ENCODE measurements at places on chromosomes 11 and 22. TPM values are rescaled to one million over a fixed set of nuclear protein-coding genes. Genes with fewer than 3 reads are reported as not detected.
A peak's percentile ranks its signal among the peaks of the same experiment; 100 is the strongest.

DNA sequence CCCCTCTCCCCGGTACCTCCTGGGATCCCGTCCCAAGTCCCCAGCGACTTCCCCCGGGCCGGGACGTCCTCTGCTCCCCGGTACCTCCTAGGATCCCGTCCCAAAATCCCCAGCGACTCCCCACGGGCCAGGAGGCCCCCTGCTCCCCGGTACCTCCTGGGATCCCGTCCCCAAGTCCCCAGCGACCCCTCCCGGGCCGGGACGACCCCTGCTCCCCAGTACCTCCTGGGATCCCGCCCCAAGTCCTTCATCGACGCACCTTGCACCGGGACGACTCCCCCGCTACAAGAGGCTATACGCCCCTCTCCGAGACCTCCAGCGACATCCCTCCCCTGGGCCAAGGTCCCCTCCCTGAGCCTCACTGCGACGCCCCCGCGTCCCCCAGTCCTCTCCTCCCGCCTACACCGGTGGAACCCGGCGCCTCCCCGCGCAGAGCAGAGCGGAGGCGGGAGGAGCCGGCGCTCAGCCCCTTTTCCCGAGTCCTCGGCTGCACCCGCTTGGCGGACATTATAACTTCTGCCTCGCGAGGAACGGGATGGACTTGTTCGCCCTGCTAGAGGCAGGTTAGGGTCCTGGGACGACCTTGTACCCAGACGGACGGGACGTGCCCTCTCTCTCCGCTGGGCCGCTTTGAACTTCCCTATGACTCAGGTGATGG is 912 bp downstream of the KREMEN1 start:
- peak; percentile 12 for DNase-seq

DNA sequence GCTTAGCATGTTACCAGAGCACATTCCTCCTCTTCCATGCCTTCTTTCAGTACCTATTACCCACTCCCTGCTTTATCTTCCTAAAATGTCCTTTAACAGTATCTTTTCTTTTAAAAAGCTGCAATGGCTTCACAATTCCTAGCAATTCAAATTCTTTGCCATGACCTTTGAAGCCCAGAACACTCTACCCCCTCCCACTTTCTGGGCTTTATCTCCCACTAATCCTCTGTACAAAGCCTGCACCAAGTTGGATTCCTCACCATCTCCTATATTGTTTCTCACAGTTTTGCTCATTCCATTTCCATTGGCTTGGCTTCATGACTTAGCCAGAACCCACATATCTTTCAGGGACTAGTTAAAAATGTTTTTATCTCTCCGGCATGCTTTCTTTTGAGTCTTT is 80.9 kb downstream of the FAM76B start:
- no peak for DNase-seq

- peak; percentile 84 for DNase-seq
Measured at GRCh38 chr22:19844377-19845053, 10.2 kb downstream of the GNB1L start.

DNA sequence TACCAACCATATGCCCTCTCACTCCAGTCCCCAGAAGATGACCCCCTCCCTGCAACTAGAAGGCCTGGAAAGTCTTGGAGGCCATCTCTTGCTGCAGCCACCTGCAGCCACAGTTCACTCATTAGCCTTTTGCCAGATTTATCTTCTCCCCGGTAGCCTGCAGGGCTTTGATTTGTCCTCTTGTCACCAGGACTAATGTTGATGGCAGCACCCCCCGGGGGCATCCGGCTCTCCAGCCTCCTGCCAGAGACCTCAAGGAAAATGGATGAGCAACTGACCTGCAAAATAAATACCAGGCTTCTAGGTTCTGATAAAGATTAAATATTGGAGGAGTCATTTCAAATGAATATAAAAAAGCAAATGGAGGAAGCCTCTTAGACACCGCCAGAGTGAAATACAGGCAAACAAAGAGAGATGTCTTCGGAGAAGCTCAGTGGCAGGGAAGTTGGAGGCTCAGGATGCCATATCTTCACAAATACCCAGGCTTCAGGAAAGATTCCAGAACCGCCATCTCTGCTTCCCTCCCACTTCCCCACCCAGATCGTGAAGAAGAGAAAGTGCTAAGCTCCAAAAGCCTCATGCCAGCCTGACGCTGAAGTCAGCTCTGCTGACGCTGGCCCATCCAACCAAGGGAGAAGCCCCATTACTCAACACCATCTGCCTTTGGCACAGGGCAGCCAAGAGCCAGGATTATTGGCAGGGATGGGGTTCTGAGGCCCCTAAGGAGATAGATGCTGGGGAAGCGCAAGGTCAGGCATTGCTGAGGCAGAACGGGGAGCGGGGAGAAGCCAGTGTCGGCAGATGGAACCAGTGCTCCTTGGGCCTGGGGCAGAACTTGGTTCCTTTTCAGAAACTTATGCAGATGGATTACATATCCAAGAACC is 362.7 kb downstream of the CADM1 start:
- no peak for DNase-seq

- no peak for DNase-seq
Measured at GRCh38 chr11:64339754-64340408, at the start of gene CCDC88B. CCDC88B (plus strand) TSS chr11:64340204; CDS start chr11:64340267, 63 bp downstream.

- DNase-seq, result no peak
Measured at GRCh38 chr11:106280036-106280435, 202.6 kb downstream of the AASDHPPT start.

DNA sequence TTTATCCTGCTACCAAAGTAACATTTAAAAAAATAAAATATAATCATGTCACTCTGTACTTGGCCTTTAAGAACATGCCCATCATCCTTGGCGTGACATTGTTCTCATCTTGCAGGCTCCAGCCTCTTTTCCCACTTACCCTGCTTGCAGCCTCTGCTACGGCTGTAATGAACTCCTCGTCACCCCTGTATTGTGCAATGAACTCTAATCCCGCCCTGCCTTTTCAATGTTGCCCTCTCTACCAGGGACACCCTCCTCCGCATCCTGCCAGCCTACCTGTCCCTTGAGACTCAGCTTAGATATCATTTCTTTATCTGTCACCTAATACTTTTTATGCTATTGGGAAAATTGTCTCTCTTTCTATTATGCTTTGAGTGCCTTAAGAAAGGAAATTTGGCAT is 12.6 kb upstream of the MMP20 start:
- no peak for DNase-seq

DNA sequence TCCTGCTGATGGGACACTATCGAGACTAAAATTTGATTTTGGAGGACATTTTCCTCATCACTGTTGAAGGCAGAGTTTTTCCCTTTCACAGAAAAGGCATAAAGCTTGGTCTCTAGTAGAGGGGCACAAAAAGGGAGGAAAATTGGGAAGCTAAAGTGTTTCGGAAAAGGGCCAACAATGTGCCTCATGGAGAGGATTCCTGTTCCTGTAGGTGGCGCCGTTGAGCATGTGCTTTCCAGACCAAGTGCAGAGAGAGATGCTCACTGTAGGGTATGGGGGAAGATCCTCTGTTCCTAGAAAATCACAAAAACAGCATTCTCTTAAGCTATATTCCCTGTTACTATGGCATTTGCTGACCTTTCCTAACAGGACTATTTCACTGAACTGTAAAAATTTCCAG is 18.4 kb upstream of the OR4C5 start:
- DNase-seq, result no peak

DNA sequence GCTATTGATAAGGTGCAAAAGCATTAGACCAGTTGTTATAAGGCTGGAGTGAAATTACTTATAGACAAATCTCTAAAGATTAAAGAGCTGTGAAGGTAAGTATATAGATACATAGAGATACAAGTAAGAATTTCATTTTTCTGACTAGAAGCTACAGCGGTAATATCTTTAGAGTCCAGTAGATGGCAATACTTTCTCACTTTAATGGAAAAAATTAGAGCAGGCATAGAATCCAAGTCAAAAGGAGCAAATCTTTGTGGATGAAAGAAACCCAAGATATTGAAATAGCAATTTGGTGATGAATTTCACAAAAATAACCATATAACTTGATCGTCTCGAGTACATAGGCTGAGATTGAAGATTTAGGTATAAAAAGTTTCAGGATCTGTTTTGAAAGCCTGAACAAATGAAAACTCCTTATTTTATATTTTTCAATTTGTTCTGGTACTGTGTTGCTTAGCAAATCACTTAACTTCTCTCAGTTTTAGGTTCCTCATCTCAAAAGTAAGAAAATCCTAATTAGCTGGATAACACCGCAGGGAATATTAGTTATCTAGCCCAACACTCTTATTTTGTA is 81.9 kb downstream of the UVRAG start:
- peak; percentile 67 for DNase-seq

GRCh38 chr22:39291523-39291922 is 27.9 kb downstream of the RPL3 start:
- no peak for DNase-seq

DNA sequence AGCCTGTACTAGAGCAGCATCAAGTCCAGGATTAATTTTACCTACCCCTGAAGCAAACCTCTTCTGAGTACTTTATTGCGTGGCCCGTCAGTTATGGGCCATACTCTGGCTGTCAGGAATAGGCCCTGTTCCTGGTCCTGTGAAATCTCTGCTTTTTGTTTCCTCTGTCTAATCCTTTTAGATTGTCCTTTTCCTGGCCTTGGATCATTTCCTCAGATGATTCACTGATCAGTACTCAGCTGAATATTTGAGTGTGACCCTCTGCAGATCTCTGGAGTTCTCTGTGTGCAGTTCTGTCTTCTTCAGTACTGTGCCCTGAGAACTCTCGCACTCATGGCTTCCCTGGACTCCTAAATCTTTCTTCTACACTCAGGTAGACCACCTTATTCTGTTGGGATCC is 123.5 kb downstream of the UVRAG start:
- DNase-seq, result peak; percentile 67

The MFNG gene
- total RNA-seq, result 228 TPM

- no peak for DNase-seq
Measured at GRCh38 chr11:68215524-68216170, 2.6 kb upstream of the KMT5B start.

The KMT5B gene
- 41.0 TPM for total RNA-seq

DNA sequence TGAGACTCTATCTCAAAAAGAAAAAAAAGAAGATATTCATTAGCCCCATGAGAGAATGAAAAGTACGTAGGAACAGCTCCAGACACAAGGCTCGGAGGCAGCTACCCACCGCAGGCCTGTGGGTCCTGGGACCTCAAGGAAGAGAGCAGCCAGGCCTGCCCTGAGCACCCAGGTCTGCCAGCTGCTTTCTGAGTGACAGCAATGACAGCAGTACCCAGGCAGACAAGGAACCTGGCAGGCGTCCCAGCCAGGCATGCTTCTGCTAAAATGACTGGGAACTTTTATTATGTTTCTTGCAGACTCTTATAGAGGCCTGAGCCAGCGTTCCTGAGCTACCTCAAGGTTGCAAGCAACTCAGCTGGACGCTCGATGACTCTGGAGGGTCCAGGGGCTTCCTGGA is 31.6 kb downstream of the CPT1A start:
- no peak for DNase-seq

DNA sequence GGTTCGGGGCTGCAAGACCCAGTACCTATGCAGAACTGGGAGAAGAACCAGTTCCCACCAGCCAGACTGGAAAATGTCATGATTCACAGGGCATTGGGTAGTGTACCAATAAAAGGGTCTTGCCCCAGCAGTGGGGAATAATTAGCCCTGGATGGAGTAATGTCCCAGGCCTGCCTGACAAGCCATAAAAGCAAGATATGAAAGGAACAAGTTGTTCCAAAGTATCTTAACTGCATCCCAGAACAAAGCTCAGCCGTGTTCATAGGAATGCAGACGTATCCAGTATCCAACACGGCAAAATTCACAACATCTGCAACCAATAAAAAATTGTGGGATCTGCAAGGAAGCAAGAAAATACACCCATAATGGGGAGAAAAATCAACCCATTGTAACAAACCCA is 47.9 kb downstream of the ASCL2 start:
- DNase-seq, result no peak

The C11orf91 gene
- not detected for total RNA-seq

DNA sequence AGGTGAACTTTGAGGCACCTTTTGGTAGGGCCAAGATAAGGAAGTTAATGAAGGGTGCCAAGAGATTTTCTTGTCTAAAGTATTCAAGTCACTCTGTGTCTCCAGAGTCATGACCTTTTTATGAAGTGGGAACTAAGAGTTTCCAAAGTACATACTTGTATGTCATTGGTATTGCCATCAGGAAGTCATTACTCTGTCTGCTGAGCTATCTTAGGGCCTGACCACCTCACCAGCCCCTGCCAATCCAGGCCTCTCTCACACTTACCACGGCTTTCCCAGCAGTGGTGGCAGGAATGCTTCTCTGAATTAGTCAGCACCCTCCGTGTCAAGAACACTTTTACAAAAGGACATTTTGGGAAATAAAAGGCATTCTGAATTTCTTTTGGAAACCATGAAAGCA is 192.8 kb upstream of the MTNR1B start:
- DNase-seq, result no peak

DNA sequence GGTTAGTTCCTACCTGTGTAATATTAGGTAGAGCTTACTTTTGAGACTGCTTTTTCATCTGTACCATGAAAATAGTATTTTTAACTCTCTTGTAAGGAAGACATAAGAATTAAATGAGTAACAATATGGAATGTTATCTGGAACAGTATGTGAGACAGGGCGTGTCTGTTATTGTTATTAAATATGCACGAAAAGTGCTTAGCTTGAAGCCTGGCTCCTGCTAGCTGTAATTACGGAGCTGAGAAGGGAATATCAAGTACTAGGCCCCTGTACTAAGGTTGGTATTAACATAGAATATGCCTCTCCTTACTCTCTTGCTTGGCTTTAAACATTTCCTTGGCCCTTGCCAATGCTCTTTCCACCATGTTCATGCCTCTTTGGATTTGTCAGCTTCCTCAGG is 194.0 kb downstream of the FAM76B start:
- DNase-seq, result no peak

DNA sequence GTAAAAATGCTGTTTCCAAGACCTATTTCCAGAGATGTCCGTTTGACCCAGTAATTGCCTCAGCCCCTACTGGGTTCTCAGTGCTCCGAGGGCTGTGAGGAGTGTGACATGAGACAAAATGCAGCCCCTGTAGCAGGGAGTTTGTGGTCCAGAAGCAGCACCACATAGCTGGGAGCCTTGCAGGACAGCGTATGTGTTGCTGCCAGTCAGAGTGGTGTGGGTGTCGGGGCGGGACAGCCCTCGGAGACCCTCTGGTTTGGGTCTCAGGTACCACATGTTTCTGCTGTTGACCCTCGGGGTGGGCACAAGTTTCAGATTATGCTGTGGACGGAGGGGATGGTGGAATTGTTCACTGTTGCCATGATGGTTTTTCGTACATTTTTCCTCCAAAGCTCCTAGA is 17.2 kb downstream of the TBC1D22A start:
- no peak for DNase-seq

The PPP6R3 gene
- 171 TPM for total RNA-seq

DNA sequence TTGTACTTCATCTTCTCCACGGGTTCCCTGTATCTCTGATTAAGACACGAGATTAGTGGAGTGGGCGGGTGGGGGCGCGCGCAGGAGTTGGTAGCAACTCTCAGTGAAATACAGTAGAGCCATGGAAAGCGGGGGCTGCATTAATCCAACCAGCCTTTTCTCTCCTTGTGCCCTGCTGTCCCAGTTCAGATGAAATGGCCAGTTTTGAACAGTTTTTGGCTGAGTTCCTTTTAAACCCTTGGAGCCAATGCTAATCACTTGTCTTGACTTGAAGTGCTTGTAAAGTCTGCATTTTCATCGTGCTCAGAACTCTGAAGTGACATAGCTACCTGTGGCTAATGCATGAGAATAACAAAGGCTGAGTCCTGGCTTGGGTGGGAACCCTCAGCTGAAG is 734 bp upstream of the TMEM123 start:
- no peak for DNase-seq

GRCh38 chr22:43985532-43985931 is 30.3 kb downstream of the SAMM50 start:
- DNase-seq, result no peak

- DNase-seq, result no peak
Measured at GRCh38 chr11:2868506-2869133, 17.0 kb downstream of the CDKN1C start.

All from dermis blood vessel endothelial cell (primary cell).